IPS DF 6.9 (cell line): ENCODE measurements at places on chromosomes 5 and 9.

GRCh38 chr5:126268697-126269315, 154.4 kb upstream of the GRAMD2B start:
- DNase-seq: no peak

DNA sequence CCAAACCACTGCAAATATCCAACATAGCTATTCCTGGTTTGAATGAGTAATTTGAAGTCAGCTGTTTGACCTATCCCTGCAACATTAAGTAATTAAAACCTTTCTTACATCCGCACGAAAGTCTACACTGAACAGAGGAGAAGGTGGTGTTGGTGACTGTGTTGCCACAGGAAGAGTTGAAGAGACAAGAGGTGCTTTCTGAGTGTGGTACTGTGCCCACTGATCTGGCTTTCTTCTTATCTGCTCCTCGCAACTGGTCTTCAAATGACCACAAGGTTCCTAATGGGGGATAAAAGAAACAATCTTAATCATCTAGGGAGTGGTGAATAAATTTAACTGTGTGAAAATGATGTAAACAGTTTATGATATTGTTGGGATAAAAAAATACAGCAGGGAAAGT, 29.4 kb upstream of the PDCL start:
- no peak for DNase-seq

DNA sequence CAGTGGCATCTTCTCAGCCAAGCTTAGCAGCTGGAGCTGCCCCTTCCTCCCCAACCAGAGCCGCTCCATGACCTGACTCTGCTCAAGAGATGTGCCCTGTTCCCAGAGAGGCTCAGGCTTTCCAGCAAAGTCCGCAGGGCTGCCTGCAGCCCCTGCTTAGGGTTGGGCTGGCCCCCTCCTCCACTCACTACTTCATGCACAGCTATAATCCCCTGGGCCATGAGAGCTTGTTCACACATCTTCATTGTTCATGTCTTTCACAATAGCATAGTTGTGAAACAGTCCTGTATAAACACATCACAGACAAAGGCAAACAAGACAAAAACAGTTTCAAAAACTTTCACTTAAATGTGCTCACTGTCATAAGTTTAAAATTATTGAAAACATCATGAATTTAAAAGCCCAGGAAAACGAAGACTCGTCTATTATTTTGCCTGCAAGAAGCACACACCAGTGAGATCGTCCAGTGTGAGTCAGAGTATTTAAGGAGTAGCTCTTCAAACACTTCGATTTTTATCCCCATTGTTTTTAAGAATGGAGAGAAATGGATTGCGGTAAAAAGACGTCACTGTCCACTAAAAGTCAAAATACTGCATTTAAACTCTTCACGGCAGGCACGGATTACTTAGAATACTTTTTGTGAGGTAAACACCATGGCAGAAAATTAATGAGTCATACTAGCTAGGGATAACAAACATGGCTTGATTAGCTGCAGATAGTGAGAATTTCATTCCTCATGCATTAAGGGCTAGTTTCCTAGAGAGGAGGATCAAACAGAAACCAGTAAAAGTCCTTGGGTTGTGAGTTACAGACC, 40.7 kb upstream of the S1PR3 start:
- no peak for DNase-seq

DNA sequence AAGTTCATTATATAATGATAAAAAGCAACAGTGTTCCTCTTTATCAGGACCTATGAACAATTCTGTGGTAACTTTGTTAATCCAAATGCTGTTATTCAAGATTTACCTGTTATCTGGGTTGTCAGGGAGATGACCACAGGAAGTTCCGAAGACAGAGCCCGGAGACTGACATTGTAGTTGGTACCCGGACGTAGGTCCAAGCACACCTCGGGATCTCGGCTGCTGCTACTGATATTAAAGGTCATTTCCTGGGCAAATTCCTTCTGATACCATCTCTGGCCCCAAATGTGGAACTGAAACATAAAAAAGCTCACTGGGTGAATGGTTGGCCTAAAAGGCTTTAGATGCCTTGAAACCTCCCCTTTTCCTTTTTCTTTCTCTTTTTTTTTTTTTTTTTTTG, 96.7 kb downstream of the SUSD1 start:
- DNase-seq: no peak

DNA sequence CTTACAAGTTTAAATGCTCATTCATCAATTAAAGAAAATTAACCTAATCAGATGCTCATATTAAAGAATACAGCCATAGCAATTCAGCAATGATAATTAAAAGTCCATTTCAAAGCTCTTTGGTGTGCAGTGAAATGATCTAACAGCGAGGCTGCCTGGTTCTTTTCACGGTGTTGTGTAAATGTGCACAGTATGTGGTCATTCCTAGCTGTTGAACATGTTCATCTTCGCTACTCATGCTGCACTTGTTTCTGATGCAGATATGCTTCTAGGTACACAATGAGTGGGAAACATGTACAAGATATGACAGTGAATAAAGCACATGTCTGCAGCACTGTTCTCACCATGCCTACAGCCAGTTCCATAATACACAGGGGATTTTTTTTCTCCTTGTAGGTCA, 163.5 kb downstream of the NR2F1-AS1 start:
- DNase-seq: no peak
